ENCODE measurements at places on chromosomes 1 and 21.
A peak's percentile ranks its signal among the peaks of the same experiment; 100 is the strongest.

DNA sequence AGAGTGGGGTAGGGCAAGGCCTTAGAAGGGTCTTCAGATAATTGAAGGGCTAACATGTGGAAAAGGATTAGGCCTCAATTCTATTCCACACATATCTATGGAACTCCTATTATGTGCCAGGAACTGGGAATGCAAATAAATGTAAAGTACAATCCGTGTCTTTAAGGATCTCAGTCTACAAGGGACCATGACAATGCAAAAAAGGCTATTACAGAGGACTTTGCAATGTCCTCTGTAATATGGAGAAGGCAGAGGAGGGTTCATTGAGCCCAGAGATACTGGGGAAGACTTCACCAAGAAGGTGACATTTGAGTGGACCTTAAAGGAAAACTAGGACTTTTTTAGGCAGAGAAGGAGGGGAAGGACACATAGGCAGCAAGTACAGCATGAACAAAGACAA lies 4.5 kb upstream of the SCMH1 start:
- no peak for DNase-seq
- no peak overlapping the region for H3K4me3 ChIP-seq
- no peak overlapping the region for H3K27ac ChIP-seq
- no peaks in the 10 kb centered on the region for H3K36me3 ChIP-seq

GRCh38 chr1:117433943-117434342 lies 66.7 kb downstream of the MAN1A2 start:
- no peak overlapping the region for H3K27ac ChIP-seq
- H3K4me3 ChIP-seq: no peak overlapping the region
- H3K27me3 ChIP-seq: no peaks in the 10 kb centered on the region
- no peaks in the 10 kb centered on the region for H3K4me1 ChIP-seq
- no peaks in the 10 kb centered on the region for H3K36me3 ChIP-seq
- DNase-seq: no peak

DNA sequence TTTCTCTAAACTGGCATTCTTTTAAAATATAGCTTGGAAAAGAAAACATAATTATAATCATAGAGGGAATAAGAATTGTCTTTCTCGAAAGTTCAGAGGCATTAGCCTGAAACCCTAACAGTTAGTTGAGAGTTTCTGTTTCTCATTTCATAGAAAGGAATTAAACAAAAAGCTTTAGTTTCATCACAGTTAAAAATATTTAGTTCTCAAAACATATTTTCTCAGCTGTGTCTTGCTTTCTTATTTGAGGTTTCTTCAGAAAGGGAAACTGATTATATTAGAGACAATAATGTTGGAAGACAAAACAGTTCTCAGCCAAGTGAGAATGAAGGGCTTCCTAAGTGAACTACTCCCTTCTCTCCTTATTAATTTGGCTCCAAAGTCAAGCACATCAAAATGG lies 75.4 kb upstream of the C1orf105 start:
- H3K27me3 ChIP-seq: no peaks in the 10 kb centered on the region
- H3K4me1 ChIP-seq: peaks cover 22% of the 10 kb centered on the region
- H3K27ac ChIP-seq: no peak overlapping the region

DNA sequence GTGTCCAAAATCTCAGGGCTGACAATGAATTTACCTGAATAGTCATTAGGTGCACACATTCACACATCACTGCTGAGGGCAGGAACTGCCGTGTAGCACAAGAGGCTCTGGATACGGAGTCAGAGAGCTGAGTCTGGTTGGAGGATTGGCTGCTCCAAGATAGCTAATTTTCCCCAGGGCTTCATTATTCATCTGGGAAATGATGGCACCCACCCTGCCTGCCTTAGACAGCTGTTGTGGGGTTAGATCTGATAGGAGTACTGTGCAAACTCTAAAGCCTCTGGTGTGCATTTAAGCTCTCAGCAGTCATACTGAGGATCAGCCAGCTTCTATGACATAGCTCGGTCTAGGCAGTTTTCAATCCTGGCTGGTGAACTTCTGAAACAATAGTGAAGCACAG lies 67.0 kb downstream of the LMX1A start:
- no peak overlapping the region for H3K4me3 ChIP-seq
- H3K36me3 ChIP-seq: no peaks in the 10 kb centered on the region
- peaks cover 22% of the 10 kb centered on the region for H3K27me3 ChIP-seq
- H3K27ac ChIP-seq: no peak overlapping the region

DNA sequence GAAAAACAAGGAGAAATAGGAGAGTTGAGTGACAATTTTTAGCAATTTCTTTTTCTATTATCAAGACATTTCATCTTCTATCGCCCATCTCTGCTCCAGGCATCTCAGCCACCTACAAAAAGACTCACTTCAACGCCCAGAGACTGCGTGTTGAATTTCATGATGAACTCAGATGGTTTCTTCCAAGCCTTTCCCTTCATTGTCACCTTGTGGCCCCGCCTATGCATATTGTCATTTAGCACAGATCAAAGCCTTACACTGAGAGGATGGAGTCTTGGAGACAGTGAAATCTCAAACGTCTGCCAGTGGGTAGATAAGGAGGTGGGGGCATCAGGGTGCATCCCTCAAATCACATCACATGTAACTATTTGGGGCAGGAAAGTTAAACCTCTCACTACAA lies 319.4 kb downstream of the SIPA1L2 start:
- no peak for DNase-seq
- no peak overlapping the region for H3K4me3 ChIP-seq
- H3K36me3 ChIP-seq: no peaks in the 10 kb centered on the region
- H3K27me3 ChIP-seq: no peaks in the 10 kb centered on the region
- no peaks in the 10 kb centered on the region for H3K4me1 ChIP-seq

- no peak overlapping the region for H3K27ac ChIP-seq
- H3K27me3 ChIP-seq: no peaks in the 10 kb centered on the region
- no peaks in the 10 kb centered on the region for H3K36me3 ChIP-seq
- H3K4me1 ChIP-seq: no peaks in the 10 kb centered on the region
- H3K4me3 ChIP-seq: no peak overlapping the region
- no peak for DNase-seq
Observed at GRCh38 chr1:109508001-109508872, 1.3 kb downstream of the AMIGO1 start.

- no peak overlapping the region for H3K4me3 ChIP-seq
Observed at GRCh38 chr1:14602136-14602535, 3.7 kb downstream of the KAZN start.

DNA sequence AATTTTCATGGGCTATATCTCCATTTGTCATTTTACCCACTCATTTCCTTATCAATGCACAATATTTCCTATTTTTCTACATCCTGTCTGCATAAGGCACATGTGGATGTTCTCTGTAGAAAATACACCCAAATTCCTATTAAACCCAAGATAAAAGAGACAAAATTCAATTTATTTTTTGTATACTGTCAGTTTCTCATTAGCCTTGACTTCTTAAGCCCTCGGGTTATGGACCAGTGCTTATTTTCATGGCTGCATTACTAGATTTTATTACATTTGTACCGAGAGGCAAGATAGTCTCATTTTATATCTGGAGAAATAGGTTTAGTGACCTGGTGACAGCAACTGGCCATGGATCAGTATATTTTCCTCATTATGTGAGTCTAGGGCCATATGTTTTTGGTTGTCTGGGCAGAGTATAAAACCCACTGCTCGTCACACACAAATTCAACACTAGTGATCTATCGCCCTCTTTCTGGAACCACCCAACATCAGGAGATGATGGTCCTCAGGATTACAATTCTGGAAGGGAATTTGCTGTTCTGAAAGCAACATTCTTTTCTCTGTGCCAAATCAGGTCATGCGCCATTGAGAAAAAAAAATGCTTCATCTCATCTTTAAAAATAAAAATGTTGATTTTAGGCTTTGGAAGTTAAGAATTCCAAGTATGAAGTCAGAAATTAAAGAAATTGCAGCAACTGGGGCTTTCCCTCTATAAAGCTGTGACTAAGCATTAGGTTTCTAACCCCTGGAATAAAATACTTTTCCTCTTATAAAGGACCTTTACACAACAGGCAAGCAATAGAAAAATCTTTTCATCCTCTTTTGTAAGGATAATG lies 81.4 kb downstream of the ASTN1 start:
- H3K27ac ChIP-seq: peak overlapping the region; percentile 40
- no peaks in the 10 kb centered on the region for H3K36me3 ChIP-seq
- no peak overlapping the region for H3K4me3 ChIP-seq
- H3K27me3 ChIP-seq: no peaks in the 10 kb centered on the region
- DNase-seq: no peak
- peaks cover 10% of the 10 kb centered on the region for H3K4me1 ChIP-seq

DNA sequence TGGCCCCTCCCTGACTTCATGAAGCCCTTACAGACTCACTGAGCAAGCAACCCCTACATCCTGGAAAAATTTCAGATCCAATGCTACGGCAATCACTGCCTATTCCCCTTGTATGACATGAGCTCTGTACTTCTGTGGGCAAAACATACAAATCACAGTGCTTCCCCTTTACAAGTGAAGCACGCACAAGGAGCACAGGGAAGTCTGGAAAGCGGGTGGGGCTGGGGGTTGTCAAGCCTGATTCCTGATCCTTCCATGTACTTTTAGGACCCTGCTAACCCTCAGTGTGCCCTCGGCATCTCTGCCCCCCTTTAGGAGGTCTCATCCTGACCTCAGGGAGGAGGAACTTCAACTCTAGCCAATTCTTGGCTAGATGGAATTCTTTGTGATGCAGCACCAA lies 405.7 kb upstream of the POU3F1 start:
- H3K4me1 ChIP-seq: no peaks in the 10 kb centered on the region
- H3K27ac ChIP-seq: no peak overlapping the region
- H3K4me3 ChIP-seq: no peak overlapping the region
- H3K36me3 ChIP-seq: no peaks in the 10 kb centered on the region
- no peak for DNase-seq
- peaks cover 4% of the 10 kb centered on the region for H3K27me3 ChIP-seq

Measured in RWPE2 (cell line).